NCI-H345 (cell line): ENCODE measurements at places on chromosomes 2 and 18.

- DNase-seq = no peak
Measured at GRCh38 chr2:60364491-60364890, 189.0 kb downstream of the BCL11A start.

DNA sequence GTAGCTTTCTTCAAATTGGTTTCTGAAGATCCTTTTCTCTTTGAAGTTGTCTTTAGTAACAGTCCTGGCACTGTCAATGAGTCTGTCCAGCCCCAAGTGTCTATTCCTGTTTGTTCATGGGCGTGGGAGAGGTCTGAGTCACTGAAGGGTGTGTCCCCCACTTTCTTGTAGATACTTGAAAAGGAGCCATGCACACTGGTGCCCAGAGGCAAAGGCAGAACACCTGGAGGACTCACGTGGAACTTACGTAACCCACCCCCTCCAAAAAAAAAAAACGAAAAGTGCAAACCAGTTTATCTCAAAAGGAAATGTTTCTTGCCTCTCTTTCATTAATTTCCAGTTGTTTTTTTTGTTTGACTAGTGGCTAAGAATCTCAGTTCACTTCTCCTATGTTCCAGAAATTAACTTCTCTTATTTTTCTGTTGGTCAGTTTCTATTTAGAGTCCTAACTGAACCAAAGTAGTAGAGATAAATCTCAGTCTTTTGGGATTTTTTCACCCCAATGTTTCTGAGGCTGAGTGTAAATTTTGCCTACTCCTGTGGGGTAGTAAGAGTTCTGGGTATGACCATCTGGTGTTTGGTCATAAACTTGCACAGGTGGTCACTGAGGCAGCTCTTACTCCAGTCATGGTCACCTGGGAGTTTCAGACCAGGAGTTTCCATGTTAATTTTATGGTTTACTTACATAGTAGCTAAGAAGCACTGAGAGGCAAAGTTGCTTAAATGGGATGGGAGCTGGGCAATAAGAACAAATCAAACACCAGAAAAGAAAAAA lies 54.9 kb downstream of the DSC3 start:
- no peak for DNase-seq

GRCh38 chr2:85978883-85979780 lies 90.3 kb upstream of the ST3GAL5 start:
- no peak for DNase-seq

DNA sequence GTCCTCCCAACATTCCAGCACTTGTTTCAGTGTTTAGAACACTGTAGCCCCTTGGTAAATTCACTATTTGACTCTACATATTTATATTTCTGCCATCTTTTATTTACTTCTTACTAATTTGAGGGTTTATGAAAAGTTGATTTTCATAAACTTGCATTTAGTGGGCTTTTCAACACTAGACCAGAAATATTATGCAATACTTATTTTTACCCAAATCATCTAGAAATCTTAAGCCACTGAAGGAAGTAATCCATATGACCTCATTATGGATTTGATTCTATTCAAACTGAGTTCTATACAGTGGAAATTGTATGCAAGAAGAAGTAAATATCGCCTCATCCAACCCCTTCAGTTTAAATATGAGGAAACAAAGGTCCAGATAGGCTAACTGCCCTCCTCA lies 92.6 kb upstream of the VRK2 start:
- DNase-seq = no peak

- no peak for DNase-seq
Measured at GRCh38 chr2:21281791-21282514, 158.2 kb downstream of the TDRD15 start.

- no peak for DNase-seq
Measured at GRCh38 chr2:3249476-3249962, 128.1 kb downstream of the EIPR1 start.

GRCh38 chr2:126858013-126858412 lies 40.7 kb upstream of the TEX51 start:
- no peak for DNase-seq

GRCh38 chr2:143840194-143840593 lies 679.7 kb downstream of the ZEB2 start:
- DNase-seq = no peak

DNA sequence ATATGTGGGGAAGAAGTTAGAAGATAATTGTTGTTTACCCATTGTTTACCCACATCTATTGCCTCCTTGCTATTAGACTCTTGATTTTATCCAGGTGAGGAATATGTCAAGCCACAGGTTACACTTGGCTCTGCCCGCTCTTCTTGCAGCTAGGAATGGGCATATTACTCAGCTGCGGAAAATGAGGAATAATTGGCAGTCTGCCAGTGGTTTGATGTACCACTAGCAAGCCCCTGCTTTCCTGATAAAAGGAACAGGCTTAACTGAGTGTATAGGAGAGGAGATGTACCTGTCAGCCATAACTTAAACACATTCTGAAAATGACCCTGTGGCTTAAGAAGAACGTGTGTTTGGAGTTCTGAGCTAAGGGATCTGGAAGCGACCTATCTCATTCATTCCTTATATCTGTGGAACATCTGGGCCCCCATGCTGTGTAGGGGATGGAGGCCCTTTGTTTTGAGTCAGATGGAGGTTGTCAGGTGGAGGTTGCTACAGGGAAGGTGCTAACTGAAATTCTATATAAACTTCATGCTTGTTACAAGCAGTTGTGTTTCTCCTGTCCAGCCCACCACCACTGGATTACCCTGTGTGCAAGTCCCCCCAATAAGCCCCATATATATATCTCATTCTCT lies 4.6 kb upstream of the FMNL2 start:
- DNase-seq = no peak

DNA sequence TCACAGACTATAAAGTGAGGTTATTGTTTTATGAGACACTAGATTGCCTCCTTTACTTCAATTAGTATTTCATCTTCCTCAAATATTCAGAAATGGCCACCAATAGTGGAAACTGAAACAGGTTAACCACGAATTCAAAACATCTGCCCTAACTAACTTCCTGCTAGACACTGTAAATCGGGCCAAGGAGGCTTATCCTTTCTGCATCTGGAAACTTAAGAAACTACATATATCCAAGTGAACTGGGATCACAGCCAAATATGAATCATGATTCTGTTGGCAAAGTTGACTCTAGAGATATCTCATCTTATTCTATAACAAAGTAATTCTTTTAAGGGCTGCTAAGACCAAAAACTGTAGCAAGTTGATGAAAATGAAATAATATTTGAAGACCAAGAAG lies 136.6 kb upstream of the ZC3H15 start:
- no peak for DNase-seq

DNA sequence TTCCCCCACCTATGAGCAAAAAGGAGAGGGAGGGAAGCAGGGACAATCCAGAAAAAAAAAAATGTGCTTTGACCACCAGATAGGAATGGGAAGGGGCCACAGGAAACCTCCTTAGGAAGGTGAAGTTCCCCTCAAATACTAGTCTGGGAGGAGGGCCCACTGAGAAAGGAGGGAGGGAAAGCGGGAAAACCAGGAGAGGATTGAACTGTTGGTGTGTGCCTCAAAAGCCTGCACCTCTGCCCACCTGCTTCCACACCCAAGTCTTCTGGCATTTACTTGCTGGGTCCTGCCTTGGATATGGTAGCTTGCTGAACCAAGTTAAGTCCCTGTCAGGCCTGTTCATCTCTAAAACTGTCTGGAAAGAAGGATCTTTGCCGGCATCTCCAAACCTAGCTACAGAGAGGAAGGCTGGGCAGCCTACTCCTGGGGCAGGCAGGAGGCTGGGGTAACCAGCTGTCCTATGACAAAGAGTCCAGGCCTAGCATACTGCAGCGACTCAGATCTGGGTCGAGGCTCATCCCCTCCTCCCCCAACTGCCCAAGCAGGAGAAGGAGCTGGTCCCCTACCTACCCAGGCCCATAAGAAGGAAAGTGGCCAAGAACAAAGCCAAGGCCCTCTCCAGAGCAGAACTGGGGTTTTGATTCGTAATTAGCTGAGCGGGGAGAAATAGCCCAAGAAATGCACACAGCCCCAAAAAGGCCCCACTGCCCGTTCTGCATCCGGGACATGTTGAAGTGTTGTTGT lies 3.0 kb downstream of the EN1 start:
- no peak for DNase-seq

DNA sequence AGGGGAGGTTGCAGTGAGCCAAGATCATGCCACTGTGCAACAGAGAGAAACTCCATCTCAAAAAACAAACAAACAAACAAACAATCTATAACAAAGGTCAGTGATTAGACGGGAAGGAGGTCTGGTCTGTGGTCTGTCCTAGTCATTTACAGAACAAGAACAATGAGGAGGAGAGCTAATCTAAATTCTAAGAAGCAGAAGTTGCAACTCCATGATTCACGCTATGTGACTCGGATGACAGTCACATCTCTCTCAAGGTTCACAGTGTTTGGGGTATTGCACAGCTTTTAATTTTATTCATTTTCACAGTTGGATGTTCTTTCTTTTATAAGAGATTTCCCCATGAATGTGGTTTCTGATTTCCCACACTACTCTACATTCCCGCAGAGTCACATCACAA lies 218.7 kb upstream of the PIEZO2 start:
- DNase-seq = no peak

- no peak for DNase-seq
Measured at GRCh38 chr2:50181212-50181611, 850.7 kb downstream of the NRXN1 start.

DNA sequence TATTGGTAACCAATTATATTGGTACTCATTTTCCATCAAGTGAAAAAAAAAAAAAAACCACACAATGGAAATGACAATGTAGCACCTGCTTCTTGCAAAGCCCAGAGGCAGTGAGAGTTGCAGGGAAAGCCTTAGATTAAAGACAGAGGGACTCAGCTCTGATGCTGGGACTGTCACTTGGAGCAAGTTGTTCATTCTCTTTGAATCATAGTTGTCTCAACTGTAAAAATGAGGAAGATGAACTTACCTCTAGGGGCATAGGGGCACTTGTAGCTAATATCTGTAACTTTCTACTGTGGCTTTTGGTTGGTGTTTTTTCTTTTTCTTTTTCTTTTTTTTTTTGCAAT lies 81.4 kb upstream of the LPIN2 start:
- peak; percentile 60 for DNase-seq

DNA sequence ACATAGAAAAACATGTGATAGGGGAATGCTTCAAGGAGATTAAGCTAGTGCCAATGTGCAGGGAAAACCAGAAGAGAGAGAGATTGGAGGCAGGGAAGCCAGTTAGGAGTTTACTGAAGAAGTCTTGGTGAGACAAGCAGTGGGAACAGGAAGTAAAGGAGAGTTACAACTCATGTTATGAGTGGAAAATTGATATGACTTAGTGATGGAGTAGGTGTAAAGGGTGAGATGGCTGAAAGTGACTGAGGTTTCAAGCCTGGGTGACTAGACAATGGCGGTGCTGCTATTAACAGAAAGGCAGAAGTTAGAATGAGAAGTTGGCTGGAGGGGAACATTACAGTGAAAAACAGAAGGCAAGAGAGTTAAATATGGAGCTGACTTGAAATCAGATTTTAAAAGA lies 16.5 kb downstream of the DOK1 start:
- DNase-seq = no peak

DNA sequence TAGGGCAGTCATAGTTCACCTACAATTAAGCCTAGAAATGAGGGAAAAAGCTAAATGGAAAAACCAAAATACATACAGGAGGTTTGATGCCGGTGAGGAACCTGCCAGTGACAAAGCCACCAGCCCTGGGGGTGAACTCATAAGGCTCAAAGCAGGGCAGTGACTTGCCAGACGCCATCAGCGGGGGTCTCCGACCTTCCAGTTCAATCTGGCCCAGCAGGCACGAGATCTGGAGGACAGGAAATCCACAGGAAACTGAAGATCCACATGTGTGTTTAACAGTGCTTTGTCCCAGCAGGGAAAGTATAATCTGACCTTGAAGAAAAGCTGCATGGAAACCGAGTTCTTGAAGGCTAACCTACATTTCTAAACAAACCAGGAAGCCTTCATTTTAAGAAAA lies 60.1 kb downstream of the POLR1A start:
- DNase-seq = no peak

GRCh38 chr2:120244656-120245519 lies 7.8 kb upstream of the RALB start:
- DNase-seq = no peak

DNA sequence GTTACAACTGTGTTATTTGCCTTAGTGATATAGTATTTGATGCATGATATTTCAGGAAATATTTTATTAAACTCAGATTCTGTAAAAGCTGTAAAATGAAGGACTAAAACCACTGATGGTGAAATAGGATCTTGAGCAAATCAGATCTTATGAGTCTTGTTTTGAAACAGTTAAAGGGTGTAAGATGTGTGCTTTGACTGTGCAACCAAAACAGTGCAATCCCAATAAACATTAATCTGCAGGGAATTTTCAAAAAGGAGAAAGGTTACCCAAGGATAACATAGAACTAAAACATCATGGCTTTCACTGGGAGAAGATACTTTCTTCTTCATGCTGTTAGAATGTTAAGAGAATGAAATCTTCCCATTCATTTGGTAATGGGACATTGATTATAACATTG lies 378.7 kb downstream of the PARD3B start:
- DNase-seq = no peak

DNA sequence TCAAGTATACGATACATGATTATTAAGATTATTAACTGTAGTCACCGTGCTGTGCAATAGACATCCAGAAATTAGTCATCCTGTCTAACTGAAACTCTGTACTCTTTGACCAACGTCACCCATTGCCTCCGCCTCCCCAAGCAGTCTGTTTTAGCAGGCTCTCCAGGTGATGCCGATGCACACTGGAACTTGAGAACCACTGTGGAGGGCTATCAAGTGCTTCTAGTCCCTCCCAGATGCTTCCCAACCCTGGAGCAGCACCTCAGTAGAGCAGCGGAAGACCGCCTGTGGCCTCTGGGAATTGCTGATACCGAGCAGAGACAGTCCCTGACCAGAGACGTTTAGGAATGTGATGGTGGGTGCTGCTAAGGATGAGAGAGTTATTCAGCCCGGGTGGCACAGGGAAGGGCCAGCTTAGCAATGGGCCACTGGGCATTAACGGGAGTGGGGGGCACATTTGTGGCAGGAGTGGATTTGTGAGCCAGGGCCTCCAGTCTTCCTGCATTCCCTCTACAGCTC lies 50.7 kb downstream of the LIPG start:
- no peak for DNase-seq

GRCh38 chr2:73063472-73063871 lies 8.0 kb downstream of the SFXN5 start:
- DNase-seq = no peak

- DNase-seq = no peak
Measured at GRCh38 chr18:56712761-56713160, 61.6 kb downstream of the WDR7 start.

DNA sequence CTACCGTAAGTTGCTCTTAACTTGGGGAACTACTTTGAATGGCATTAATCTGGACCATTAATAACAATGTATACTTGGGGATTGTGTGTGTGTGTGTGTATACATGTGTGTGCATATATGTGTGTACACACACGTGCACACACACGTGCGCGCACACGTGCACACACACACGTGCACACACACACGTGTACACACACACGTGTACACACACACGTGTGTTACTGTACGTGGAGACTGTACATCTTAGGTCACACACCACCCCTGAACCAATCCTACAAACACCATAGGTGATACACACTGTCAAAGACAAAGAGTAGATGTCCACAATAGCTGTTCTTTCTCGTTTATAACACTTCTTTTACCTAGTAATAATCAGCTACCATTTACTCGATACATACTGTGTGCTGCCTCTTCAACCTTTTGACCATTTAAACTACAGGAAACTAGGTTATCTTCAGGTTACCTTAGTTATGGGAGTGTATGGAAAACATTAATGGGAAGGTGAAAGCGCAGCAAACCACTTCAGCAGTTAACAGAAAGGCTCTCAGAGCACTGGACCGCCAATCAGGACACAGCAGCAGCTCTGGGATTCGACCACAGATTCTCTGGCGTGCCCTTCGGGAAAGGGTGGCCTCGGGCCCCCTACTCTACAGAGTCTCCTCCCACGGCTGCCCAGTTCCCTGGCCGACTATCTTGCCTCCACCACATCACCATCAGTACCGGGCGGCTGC lies 894 bp upstream of the GCC2 start:
- peak; percentile 26 for DNase-seq
